A172 (cell line): ENCODE measurements at places on chromosomes 7 and 10. TPM values are rescaled to one million over a fixed set of nuclear protein-coding genes. Genes with fewer than 3 reads are reported as not detected.

DNA sequence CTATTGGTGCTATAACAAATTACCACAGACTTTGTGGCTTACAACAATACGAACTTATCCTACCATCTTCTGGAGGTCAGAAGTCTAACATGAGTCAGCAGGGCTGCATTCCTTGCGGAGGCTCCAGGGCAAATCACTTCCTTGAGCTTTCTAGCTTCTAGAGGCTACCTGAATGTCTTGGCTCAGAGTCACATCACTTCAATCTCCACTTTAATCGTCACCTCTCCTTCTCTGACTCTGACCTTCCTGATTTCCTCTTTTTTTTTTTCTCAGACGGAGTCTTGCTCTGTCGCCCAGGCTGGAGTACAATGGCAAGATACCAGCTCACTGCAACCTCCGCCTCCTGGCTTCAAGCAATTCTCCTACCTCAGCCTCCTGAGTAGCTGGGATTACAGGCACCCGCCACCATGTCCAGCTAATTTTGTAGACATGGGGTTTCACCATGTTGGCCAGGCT is 44.6 kb upstream of the ANAPC16 start:
- peak; percentile 98 for DNase-seq

DNA sequence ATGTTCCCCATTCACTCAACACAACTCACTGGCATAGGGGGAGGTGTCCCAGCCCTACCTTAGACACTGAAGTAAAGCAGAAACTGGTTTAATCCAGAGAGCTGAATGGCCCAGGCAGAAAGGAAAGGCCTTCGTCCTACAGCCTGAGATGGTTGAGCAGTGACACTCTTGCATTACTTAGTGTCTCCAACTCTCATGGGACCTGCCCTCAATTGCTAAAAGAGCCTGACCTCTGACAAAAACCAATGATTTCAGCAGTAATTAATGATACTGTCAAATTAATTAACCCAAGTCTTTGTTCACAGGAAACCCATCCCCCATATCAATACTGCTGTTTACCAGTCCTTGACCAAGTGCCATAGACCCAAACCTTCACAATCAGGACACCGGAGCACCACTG is 48.6 kb downstream of the ICA1 start:
- no peak for DNase-seq

DNA sequence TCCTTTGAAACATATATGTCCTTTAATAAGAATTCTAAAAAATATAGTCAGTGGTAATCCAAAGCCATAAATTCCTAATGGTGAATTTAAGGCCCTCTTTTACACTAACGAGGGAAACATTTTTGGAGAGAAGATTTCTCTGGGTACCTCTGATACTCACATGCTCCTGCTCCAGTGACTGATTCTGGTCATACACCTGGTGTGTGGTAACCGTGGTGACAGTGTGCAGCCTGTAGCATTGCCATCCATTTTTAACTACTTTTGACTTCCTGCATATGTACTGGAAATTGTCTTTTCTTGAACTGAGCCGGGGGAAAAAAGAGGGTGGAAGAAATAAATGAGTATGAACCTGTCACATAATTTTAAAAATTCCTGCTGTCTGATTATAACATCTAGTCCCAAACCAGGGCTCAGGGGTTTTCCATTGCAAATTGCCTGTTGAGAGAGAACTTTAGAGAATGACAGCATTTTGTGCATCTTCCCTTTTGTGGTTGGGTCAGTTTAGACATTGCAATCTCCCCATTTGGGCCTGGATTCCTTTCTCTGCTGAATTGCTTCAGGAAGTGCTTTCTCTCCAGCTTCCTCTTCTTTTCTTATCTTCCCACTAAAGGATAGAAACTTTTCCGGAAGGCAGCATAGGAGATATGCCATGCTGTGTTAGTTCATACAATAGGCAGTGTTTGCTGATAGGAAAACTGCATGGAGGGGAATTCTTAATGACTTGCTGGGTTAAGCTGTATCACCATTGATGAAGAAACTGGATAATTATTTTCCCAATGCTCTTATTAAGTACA is 125.5 kb downstream of the GRM3 start:
- no peak for DNase-seq

LLCFC1 gene
- total RNA-seq, result not detected in 2 replicates

DNA sequence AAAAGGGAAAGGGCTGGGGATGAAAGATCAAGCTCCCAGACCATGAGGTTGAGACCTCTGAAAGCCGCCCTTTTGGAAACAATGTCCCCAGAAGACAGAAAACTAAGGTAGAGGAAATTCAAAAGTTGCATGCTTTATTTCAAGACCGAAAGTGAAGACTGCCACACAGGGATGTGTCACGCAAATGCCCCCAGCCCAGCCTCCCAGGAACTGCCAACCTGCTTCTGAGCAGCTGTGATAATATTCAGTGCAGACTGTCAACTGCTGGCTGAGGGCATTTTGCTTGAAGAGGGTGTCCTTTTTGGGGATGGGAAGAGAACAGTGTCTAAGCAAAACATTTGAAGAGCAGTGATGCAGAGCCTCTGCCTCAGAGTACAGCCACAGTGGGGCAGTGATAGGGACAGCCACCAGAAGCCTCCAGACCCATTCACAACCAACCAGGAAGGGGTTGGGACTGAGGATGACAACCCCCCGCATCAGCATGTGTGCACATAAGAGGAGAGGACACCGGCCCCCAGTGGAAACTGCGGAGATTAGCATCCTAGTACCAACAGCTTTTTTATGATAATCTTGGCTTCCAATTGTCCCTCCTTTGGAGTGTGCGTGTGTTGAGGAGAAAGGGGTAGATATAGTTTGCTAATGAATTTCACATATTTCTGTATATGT is 34.7 kb upstream of the NFE2L3 start:
- no peak for DNase-seq

DNA sequence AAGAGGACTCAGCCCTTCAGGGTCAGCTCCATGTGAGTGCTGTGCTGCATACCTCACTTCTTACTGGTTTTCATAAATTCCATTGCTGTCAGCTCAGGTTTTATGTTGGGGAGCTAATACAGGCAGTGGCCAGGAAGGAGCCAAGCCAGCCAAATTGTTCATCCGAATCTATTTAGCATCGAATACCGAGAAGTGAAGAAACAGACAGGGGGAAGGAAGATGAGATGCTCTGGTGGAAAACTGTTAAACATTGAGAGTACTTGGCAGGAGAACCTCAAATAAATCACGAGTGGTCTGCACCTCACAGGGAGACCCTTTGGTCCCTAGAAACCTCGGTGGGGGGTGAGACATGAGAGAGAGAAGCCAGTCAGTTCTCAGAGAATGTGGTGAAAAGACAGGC is 196.0 kb upstream of the TMEM72 start:
- DNase-seq, result no peak

GATA3 gene
- 0.12 and 0.46 TPM in 2 replicates for total RNA-seq

DNA sequence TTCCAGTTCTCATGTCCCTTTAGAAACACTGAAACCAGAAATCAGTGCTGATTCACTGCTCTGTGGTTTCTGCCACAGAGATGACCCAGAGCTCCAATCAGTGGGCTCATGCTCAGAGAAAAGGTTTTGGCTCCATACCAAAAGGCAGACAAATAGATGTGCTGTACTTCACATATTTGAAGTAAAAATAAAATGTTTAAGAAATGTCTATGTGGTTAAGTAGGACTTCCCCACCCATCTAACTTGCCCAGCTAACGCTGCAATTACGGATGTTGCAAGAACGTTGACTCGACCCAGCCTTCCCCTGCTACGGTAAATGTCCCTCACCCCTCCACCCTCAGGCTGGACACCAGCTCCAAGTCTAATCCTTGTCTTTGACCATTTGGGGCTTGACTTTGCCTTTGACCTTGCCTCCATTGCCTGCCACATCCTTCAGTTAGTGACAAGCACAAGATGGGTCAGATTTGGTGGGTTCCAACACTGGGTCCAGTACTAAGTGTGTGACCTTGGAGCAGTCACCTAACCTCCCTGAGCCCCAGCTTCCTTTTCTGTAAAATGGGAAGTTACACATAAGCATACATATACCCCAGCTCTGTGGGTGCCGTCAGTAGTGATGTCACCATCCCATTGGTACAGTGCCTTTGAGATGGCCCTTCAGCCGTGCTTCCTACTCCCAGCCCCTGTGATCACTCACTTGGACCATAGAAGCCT is 95.8 kb downstream of the CHST15 start:
- DNase-seq, result peak; percentile 87

DNA sequence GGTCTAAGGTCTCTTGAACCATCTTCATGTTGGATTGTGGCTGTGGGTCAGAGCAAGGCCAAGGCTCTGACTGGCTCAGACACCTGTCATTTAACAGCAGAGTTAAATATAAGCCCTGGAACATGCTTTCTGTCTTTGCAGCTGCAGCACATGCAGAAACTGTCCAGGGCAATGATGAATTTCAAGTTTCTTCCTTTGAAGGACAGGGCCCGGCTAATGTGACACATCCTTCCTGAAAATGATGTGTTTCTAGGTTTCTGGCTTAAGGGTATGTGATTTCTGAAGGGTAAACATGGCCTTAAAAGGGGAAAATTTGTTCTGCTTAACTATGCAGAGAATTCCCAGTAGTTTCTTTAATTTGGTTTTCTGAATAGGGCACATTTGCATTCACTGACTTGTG is 34.0 kb upstream of the SLC35B4 start:
- no peak for DNase-seq

GRCh38 chr10:98168147-98168546 is 33.7 kb downstream of the R3HCC1L start:
- no peak for DNase-seq

ZPBP gene
- not detected in 2 replicates for total RNA-seq

- peak; percentile 34 for DNase-seq
These were observed 19.0 kb upstream of the CPN1 start for GRCh38 chr10:100100651-100101184.

C10orf95 gene
- not detected in 2 replicates for total RNA-seq

- DNase-seq, result no peak
These were observed 276.1 kb downstream of the BMPER start for GRCh38 chr7:34181271-34181958.

GRCh38 chr7:112084520-112084971 is 121.7 kb downstream of the DOCK4 start:
- DNase-seq, result no peak

PTPN20 gene
- total RNA-seq, result not detected in 2 replicates

- no peak for DNase-seq
These were observed 1.2 kb upstream of the ARPC1B start for GRCh38 chr7:99373091-99374066.

SLIT1 gene
- total RNA-seq, result not detected in 2 replicates

STOX1 gene
- total RNA-seq, result 0.96 and 2.3 TPM in 2 replicates

GRCh38 chr7:443279-443833 is 76.3 kb downstream of the PDGFA start:
- no peak for DNase-seq

- DNase-seq, result no peak
These were observed 71.2 kb downstream of the TMEM178B start for GRCh38 chr7:141144921-141145629.

GRCh38 chr7:5388273-5388901 is 35.2 kb downstream of the TNRC18 start:
- no peak for DNase-seq

GRCh38 chr10:133127291-133128125 is 32.5 kb upstream of the KNDC1 start:
- no peak for DNase-seq

- peak; percentile 95 for DNase-seq
These were observed 72.9 kb upstream of the CAV2 start for GRCh38 chr7:116426428-116427156.

WNT8B gene
- total RNA-seq, result not detected in 2 replicates

EIF4EBP2 gene
- 30.2 and 31.6 TPM in 2 replicates for total RNA-seq

DNA sequence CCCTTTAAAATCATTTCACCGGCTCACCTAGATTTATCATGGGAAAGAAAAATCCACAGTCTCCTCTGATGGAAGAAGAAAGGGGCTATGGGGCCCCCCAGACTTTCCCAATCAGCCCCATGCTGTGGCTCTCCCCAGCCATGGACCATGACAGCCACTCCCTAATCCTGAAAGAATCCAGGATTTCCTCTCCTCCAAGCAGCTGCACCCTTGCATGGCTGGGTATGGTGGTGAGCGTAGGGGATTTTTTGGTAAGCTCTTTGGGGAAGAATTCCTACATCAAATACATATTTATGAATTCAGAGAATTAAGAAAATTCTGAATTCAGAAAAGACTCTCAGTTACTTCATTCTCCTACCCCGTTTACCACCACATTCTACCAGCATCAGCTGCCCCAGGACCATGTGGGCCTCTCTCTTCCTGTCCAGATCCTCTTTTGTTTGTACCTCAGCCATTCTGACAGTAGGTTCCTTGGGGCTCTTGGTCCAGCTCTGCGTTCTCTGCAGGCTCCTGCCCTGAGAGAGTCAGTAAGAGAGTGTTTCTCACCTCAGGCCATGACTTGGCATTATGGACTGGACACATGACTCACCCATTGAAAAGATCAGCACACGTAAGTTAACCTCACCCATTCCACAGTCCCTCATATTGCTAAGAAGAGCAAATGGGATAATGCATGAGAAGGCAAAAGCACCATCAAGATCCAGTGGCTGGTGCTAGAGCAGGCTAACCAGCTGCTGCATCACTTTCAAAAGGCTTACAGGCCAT is 337.8 kb downstream of the ELMO1 start:
- DNase-seq, result no peak

ODAD2 gene
- total RNA-seq, result 53.3 and 63.0 TPM in 2 replicates

DNA sequence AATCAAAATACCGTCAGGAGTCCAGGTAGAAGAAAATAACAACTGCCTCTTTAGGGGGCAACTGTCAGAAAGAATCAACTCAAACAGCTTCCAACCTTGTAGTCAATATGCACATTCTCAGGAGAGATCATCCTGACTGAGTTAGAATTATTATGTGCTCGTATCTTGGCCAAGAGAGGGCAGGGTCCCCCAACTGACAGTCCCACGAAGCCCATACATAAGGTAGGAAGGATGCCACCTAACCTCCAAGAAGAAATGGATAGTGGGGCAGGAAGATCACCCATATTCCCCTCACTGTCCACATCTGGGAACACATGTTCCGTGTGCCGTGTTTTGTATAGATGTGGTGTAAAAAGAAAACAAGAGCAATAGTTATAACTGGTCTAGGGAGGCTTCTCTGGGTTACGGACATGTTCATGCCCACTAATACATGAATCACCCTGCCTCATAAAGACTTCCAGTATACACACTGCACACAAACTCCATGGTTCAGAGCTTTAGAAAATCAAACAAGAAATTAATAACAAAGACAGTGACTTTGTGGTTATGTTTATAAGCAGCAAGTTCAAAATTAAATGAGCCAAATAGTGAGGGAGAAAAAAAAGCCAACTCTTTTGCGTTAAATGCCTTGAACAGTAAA is 295.6 kb downstream of the FGFR2 start:
- no peak for DNase-seq

DNA sequence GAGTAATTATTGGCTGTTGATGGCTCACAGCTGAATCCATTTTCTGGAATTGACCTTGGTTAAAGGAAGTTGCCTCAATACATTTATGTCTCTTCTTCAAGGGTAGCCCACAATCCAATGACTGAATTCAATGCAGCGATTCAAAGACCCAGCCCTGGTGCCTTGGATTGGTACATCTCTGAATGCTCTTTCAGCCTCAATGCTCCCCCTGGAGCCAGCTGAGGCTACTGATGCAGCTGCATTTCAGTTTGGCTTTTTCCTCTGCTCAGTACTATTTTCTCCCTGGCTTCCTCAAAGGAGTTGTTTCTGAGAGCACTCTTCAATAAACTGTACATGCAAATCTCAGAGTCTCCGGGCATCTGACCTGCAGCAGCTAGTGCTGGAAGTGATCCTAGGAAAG is 633 bp upstream of the EBLN1 start:
- DNase-seq, result no peak

NAT16 gene
- 0.93 TPM in 1 of 2 replicates, not detected in the other for total RNA-seq
